NCI-H1092 treated with DMSO at 0.1 percent for 48 hours (cell line): ENCODE measurements at places on chromosomes 16 and 17.
A peak's percentile ranks its signal among the peaks of the same experiment; 100 is the strongest.

DNA sequence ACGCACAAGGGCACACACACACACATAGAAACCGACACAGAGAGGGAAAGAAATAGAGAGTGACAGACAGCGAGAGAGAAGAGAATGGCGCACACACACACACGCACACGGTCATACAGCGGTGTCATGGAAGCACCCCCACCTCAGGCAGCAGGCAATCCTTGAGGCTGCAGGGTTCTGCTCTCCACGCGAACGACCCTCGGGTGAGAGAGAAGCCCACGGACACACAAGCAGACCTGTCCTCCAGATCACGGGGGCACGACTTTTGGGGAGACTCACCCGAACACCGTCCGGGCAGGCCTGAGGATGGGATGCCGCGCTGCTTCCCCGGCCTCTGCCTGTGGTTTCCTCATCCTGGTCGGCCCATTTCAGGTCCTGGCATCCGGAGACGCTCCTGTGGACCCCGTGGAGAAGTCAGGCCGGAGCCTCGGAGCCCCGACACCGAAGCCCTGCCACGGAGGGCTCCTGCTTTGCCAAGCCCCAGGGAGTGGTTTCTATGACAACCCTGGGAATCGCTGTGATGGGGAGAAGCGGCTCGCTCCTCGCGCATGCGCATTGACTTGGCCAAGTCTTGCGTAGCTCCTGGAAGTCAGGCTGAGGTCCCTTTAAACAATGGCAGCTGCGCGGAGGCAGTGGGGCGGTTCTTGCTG is 118.2 kb upstream of the KCNJ18 start:
- DNase-seq, result peak; percentile 9

DNA sequence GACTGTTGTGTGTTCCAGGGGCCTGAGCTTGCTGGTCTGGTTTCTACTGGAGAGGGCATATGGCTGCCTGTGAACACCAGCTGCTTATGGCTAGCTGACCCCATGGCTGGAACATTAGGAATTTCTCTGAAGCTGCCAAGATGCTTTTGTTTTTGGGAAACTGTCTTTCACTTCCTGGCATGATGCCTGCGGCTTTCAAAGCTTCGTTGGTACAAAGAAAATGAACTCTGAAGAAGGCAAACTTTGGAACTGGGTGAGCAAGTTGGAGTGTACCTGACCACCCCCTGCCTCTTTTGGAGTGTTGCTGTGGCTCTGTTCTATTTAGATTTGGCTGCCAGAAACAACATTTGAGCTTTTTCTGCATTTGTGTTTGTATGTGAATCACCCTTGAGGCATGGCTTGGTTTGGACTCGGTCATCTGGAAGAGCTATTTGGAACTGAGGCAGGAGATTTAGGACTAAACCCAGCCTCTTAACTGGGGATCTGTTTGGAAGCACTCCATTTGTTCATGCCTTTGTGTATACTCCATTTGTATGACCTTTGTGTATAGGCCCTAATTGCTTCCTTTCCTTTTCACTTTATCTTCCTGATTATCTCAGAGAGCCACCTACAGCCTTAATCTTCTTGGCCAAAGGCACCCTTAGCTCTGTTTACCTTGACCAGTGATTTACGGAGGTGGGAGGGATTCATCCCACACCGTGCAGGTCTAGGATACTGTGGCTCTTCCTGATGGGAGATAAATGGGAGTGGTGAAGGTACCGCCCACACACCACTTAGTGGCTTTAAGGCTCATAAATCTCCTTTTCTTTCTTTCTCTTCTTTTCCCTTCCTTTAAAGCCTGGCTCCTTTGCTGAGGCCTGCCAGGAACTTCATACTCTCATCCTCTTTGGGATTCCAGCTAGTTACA is 7.3 kb upstream of the CPHXL start:
- no peak for DNase-seq

DNA sequence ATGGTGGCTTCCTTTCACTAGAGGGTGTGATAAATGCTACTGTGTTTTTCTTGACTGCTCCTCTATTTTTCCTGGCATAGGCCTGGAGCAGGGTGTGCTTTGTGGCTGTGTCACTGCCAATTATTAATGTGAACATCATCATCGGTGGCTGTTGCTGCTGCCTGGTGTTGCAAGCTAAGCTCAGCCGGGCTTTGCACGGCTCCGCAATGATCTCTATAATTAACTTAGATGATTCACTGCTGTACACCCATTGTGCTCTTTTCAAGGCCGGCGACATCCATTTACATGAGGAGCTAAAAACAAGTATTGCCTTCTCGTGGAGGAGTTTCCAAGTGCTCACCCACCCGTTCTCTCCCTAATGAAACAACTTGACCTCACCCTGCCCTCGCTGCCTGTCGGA is 160.1 kb upstream of the IRX3 start:
- peak; percentile 9 for DNase-seq

GRCh38 chr17:82553210-82553930 is 33.8 kb downstream of the FOXK2 start:
- no peak for DNase-seq

- no peak for DNase-seq
These were observed 26.4 kb upstream of the KSR1 start for GRCh38 chr17:27429666-27430382.

- DNase-seq, result no peak
These were observed 11.6 kb downstream of the MYBBP1A start for GRCh38 chr17:4543557-4544026.
